ENCODE measurements at places on chromosomes 13 and 19.

GRCh38 chr13:24063281-24063877, 97.1 kb upstream of the SPATA13 start:
- no peak for DNase-seq

GRCh38 chr13:110289661-110290060, 17.3 kb downstream of the COL4A1 start:
- DNase-seq, result no peak

- no peak for DNase-seq
Observed at GRCh38 chr19:30350692-30351663, 21.2 kb upstream of the ZNF536 start.

DNA sequence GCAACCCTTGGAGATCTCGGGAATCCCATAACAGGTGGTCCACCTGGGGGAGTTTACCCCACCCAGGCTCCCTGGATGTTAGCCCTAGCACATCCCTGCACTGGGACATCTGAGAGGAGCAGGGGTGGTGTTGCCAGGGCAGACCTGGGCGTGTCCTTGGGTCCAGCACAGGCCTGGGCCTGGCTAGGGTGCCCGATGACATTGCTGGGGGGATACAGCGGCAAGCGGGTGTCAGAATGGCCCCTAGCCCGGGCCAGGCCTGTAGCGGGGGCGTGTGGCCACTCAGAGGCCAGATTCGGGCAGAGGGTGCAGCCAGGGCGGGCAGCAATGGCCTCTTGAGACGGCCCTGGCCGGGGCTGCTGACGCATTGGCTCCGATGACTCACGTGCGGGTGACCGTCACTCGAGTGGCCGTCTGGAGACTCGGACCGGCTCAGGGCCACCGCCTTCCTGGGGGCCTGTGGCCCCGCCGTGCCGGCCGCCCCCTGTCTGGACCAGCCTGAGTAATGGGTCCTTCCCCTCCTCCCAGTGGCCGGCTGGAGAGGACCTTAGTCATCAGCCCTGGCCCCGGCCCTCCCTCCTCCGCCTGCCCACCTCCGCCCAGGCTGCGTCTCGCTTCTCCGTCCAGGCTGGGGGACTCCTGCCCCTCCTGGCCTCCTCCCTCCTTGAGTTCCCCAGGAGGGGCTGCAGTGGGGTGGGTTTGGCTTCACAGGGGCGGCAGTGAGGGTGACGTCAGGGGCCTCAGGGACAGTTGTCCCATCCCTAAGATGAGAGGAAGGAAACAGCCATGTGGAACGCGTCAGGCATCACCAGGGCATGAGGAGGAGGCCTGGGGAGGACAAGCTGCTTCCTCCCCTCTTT, 23.2 kb upstream of the CRTC1 start:
- DNase-seq, result no peak

DNA sequence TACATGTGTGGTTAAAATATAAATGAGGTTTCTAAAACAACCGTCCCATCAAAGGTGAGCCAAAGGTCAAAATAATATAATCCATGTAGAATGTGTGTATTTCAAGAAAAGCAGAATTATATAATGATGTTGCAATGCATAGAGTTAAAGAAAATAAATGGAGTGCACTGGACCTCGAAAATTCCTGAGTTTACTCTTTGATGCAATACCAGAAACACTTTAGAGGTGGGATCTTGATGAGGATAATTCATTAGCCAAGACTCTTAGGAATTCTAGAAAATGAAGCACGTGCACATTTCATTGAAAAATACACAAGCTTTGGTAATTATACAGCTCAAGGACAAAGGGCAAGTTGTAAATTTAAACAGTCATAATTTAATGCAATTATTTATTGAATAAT, 508.9 kb upstream of the ARGLU1 start:
- DNase-seq, result no peak

- DNase-seq, result no peak
Observed at GRCh38 chr13:31433746-31434145, 234.0 kb downstream of the B3GLCT start.

- DNase-seq, result no peak
Observed at GRCh38 chr19:46730595-46730994, 13.7 kb upstream of the PRKD2 start.

DNA sequence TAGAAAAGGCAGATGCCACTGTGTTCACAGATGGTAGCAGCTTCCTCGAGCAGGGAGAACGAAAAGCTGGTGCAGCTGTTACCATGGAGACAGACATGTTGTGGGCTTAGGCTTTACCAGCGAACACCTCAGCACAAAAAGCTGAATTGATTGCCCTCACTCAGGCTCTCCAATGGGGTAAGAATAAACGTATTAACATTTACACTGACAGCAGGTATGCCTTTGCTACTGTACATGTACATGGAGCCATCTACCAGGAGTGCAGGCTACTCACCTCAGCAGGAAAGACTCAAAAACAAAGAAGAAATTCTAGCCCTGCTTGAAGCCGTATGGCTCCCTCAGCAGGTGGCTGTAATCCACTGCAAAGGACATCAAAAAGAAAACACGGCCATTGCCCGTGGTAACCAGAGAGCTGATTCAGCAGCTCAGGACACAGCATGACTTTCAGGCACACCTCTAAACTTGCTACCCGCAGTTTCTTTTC, 197.7 kb downstream of the ZNF737 start:
- no peak for DNase-seq

GRCh38 chr13:99929866-99930265, 41.7 kb downstream of the ZIC5 start:
- no peak for DNase-seq

GRCh38 chr13:76783798-76784197, 102.4 kb downstream of the KCTD12 start:
- no peak for DNase-seq

DNA sequence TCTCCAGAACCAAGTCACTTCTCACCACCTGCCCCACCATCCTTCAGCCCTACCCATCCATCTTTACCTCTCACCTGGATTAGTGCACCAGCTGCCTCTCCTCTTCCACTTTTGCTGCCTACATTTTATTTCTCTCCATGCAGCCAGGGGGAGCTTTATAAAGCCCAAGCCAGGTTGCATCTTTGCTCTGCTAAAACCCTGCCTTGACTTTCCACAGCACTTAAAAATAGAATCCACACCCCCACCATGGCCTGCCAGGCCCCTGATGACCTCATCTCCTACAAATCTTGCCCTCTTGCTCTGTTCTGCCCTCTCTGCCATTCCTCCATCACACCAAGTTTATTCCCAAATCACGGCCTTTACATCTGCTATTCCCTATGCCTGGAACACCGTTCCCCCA, 1.8 kb downstream of the HOOK2 start:
- no peak for DNase-seq

DNA sequence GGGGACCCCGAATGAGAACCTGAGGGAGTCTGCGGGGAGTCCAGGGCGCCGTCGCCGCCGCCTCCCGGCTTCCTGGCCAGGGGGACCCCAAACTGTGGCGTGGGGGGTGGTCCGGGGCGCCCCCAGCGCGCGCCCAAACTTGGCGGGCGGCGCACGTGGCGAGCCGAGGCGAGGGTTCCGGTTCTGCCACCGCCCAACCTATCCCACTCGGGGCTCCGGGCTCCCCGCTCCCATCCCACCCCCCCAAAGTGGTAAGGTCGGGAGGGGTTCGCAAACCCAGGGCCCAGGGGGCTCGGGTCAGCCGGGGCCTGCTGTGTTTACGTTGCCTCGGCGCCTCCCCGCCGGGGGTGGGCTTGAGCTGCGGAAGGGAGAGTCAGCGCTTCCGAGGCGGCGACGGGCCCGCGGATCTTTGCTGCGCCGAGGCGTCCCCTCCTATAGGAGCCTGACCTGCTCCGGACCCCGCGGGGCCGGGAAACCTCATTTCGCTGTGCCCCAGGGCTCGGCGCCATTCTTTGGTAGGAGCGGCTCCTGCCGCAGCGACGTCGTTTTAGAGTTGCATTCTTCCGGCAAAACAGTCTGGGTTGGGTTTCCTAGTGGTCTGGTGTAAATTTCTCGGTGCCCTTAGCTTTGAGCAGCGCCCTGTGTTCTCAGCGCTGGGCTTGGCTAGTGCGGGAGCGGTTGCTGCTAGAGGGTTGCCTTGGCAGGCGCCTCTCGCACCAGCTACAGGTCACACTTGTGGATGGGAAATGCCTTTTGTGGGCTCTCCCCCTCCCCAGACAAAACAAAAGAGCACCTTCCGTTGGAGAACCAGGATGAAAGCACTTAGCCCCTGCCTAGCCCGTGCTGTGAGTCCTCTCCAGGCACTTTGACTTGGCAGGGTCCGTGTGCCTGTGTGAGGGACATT, 1.2 kb downstream of the DAZAP1 start:
- no peak for DNase-seq

DNA sequence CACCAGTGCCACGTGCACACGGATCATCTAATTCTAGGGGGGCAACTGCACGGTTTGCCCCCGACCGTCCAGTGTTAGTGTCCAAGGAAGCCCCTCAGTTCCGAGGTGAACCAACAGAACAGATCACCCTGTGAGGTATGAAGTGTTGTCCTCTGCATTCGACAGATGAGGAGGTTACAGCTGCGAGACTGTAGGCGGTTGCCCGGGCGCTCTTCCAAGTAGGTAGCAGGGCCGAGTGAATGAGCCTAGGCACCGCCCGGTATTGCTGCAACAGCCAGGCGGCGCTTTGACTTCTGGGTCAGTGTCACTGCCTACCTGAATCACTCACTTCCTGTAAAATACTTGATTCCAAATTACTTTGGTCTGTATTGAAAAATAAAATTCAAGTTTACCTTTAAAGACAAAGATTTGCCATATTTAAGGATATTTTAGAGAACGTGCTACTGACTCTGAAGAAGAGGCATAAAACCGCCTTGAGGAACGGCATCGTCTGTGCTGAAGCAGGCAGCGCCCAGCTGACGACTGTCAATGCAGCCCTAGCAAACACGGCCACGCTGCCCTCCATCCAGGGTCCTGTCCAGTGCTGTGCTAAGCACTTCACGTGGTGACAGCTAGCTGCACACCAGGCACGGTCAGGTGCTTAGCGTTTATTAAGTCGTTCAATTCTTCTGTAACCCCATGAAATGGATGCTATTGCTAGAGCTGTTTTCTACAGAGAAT, 19.3 kb upstream of the RASA3 start:
- DNase-seq, result no peak

GRCh38 chr19:23118400-23118799, 1.6 kb downstream of the ZNF730 start:
- no peak for DNase-seq

GRCh38 chr13:85879014-85879413, 79.8 kb upstream of the SLITRK6 start:
- no peak for DNase-seq

DNA sequence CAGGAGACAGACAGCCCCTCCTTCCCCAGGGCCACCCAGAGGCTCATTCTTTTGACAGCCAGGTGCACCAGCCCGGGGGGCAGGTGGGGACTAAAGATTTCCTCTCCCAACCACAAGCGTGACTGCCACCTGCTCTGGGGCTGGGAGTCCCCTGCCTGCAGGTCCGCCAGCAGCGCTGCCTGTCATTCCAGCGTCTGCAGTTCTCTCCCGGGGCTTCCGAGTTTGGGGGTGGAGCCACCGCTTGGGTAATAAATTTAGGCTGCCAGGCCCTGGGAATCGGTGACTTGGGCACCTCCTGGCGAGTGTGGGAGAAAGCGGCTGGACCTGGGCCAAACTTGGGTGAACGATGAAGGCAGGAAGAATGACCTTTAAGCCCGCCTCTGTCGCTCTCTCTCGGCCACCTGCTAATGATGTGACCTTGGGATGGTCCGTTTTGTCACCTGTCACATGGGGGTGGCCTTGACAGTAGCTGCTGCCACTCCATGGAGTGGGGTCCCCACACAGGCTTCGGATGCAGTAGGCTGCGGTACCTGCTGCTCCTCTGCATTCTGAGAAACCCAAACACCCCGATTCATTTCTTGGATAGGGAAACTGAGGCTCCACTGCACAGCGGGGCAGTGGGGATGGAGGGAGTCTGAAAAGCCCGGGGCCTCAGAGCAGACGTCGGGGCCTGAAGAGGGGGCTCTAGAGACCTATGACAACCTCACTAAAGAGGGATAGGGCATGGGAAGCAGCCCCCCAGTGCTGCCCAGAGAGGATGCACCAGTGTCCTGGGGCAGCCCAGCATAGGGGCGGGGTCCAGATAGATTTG, 12.8 kb downstream of the FUT6 start:
- no peak for DNase-seq

GRCh38 chr19:48394331-48395169, 1.1 kb downstream of the GRIN2D start:
- DNase-seq, result no peak

DNA sequence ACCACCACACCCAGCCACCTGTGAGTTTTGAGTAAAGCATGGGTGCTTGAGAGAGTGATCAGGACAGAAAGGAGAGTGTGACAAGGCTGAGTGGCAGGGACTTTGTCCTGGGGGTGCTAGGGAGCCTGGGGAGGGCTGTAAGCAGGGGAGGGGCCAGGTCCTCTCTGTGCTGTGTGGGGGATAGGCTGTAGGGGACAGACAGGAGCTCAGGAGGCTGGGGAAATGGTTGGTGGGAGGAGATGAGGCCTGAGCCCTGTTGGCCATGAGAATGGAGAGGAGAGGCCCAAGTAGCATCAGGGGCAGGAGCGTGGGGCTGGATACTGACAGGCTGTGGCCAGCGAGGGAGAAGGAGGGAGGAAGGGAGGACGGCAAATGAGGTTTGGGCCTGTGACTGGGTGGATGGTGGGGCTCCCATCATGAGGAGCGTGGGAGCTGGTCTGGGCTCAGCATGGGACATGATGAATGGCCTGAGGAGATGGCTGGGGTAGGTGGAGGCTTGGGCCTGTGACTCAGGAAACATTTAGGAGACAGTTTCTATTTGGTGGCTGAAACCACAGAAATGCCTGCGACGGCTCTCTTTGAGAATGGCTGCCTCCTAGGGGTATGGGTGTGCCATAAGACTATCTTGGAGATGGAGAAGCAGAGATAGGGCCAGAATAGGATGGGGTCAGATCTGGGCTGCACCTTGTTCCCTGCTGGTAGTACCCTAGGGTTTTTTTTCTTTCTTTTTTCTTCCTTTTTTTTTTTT, 25.0 kb downstream of the GRIN2D start:
- no peak for DNase-seq

DNA sequence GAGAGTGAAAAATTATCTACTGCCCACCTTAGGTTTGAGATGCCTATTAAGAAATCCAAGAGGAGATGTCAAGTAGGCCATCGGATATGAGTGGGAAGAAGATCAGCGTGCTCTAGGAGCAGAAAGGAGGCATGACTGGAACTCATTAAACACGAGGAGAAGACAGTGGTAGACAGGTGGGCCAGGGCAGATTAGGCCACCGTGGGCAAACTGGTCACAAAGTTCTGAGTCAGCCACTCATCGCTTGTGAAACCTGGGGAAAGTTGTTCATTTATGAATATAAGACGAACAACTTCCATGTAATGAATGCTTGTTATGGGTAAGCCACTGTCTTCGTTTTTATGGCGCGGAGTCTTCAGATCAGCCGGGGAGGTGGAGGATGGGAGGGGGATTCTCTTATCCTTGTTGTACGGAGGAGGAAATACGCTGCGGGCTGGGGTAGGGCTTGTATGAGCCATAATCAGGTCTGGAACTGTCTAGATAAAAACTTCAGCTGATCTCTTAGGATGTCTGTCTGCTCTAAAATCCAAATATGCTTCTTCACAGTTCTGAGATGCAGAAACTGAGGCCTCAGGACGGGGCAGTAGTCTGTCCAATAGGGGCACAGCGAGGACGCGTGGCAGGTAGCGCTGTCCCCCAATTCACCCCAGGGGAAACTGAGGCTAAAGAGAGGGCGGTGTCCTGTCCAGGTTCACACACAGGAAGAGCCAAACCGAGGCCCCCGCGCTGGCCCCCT, 1.1 kb upstream of the ZNF444 start:
- no peak for DNase-seq

GRCh38 chr13:110317093-110317492, 10.0 kb downstream of the COL4A2 start:
- DNase-seq, result no peak
